H54 (cell line): ENCODE measurements at places on chromosomes 6 and 20.

- no peak for DNase-seq
Observed at GRCh38 chr6:140602431-140603248, 1228.2 kb upstream of the CITED2 start.

- no peak for DNase-seq
Observed at GRCh38 chr6:157768304-157768703, 54.7 kb upstream of the SNX9 start.

- no peak for DNase-seq
Observed at GRCh38 chr6:39951716-39952115, 17.5 kb upstream of the MOCS1 start.

DNA sequence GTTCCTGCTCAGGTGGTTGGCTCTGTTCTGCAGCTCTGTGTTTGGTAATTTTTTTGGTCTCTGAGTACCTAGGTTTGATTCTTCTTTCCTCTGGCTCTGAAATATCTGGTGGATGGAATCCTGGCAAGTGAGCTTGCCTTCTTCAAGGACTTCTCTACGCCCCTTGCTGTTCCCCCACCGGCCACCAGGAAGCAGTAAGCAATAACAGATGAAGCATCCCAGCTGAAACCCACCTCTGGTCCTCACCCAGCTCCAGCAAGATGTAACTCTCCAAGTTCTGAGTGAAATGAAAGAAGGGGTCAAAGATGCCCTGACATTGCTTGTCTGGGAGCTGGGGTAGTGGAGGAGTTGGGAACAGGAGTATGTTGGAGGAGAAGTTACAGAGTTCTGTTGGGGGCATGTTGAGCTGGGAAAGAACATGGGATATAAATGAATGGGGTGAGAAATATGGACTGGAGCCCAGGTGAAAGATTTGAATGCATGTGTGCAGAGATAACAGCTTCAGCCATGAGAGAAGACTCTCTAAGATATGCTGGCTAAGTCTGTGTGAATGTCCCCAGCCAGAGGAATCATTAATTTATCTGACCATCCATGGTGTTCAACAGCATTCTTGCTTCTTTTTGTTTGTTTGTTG is 51.3 kb upstream of the GLP1R start:
- DNase-seq, result no peak

- no peak for DNase-seq
Observed at GRCh38 chr20:63861981-63862901, 943 bp downstream of the ABHD16B start.
